Memory B cell (primary cell): ENCODE measurements at places on chromosomes 7 and 10.
A peak's percentile ranks its signal among the peaks of the same experiment; 100 is the strongest.

DNA sequence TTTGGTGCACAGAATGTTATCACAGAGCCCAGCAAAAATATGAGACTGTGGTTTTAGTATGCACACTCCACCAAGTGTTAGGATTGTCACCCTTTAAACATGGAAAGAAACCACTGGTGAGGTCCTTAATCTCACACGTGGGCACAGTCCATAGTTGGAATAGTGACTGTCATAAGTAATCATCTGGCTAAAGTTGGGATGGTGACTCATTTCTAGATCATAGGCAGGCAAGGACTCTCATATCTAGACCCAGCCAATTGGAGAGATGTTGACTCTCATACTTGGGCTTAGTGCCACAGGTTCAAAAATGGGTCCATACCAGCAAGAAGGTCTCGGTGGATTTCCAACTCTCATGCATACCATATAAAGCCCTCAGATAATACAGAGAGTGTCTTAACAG lies 39.6 kb upstream of the ZNF680 start:
- no peak for DNase-seq
- no peak overlapping the region for H3K4me3 ChIP-seq
- H3K4me1 ChIP-seq = no peaks in the 10 kb centered on the region
- H3K36me3 ChIP-seq = no peaks in the 10 kb centered on the region

DNA sequence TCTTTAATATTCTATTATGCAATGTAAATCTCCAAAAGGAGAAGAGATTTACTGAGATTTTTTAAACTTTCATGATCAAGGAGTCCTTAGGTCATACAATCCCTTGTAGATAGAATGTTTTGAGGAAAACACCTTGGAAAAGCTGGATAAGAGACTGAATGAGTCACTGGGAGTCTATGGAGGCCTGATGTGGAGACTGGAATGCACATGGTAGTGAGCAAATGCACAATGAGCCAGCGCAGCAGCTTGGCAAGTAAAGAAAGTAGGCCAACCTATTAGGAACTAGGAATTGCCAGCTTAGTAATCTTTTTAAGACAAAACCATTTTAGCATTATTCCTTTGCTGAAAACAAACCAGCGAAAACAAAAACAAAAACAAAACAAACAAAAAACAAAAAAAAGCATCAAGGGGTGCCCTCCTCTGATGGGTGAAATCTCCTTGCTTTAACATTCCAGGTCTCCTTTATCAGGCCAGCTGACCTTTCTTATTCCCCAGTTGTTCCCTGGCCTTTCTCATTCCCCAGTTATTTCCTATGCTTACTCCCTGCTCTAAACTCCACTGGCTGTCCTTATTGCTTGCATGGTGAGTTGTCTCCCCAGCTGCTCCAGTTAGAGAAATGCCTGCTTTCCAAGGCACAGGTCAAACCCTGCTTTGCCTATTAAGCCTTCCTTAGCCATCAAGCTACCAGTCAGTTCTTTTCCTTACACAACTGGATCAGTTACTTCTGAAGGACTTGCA lies 135.8 kb downstream of the PLCE1 start:
- peaks cover 6% of the 10 kb centered on the region for H3K27me3 ChIP-seq
- DNase-seq = no peak
- no peak overlapping the region for H3K27ac ChIP-seq

DNA sequence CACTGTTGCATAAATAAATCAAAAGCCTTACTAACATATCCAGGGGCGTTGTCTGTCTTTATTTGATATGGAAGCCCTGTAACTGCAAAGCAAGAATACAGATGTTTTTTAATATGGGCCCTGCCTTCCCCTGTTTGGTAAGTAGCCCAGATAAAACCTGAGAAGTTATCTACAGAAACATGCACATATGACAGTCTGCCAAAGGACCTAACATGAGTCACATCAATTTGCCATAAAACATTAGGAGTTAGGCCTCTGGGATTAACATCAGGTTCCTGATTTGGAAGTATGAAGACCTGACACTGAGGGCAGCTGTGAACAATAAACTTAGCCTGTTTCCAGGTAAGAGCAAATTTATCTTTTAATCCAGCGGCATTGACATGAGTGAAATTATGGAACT lies 1588.8 kb downstream of the REEP3 start:
- H3K36me3 ChIP-seq = no peaks in the 10 kb centered on the region
- H3K27me3 ChIP-seq = no peaks in the 10 kb centered on the region
- no peak for DNase-seq
- H3K4me3 ChIP-seq = no peak overlapping the region
- no peaks in the 10 kb centered on the region for H3K4me1 ChIP-seq

DNA sequence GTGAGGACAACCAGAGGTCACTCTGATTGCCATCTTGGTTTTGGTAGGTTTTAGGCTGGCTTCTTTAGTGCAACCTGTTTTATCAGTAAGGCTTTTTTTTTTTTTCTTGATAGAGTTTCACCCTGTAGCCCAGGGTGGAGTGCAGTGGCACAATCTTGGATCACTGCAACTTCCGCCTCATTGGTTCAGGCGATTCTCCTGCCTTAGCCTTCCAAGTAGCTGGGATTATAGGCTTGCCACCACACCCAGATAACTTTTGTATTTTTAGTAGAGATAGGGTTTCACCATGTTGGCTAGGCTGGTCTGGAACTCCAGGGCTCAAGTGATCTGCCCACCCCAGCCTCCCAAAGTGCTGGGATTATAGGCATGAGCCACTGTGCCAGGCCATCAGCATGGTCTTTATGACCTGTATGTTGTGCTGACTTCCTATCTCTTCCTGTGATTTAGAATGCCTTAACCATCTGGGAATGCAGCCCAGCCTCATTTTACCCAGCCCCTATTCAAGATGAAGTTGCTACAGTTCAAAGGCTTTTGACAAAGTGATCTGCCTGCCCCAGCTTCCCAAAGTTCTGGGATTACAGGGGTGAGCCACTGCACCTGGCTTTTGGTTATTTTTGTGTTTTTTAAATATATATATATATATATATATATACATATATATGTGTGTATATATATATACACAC lies 7.0 kb upstream of the ZNF425 start:
- no peaks in the 10 kb centered on the region for H3K27me3 ChIP-seq
- no peak for DNase-seq
- H3K4me3 ChIP-seq = no peak overlapping the region
- no peak overlapping the region for H3K27ac ChIP-seq
- peaks cover 19% of the 10 kb centered on the region for H3K36me3 ChIP-seq

DNA sequence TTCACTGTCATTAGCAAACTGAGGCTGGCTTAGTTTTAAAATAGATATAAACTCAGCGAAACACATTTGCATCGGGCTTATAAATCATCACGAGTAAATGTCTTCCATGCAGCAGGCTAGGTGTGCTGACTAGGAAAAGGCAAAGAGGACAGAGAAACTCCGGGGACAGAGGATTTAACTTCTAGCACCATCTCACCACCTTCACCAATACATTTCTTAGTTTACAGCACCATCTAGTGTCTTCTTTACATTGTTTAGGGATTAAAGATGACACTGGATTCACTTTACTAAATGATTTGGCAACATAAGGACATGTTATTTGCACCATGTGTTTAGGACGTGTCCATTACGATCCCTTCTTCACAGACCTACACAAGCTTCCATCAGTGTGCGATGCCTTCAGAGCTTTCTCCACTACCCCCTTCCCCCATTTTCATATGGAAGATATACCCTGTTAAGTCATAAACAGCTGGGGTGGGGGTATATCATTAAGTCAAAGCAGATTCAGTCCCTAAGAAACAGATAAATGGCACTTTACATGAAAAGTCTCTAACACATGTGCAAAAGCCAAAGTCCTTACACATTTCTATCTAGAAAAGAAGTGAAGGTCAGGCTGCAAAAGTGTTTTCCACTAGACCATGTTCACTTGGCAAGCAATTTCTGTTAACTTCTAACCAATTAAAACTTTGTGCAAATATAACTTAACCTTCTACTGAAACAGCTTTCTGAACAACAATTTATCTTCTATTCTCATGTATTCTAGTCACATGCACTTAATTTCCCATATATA lies 103.3 kb downstream of the GRB10 start:
- peaks cover 3% of the 10 kb centered on the region for H3K27me3 ChIP-seq
- DNase-seq = no peak
- peaks cover 3% of the 10 kb centered on the region for H3K4me1 ChIP-seq
- no peak overlapping the region for H3K27ac ChIP-seq
- no peaks in the 10 kb centered on the region for H3K36me3 ChIP-seq
- H3K4me3 ChIP-seq = no peak overlapping the region

- peaks cover 4% of the 10 kb centered on the region for H3K4me1 ChIP-seq
- H3K4me3 ChIP-seq = no peak overlapping the region
- no peaks in the 10 kb centered on the region for H3K36me3 ChIP-seq
- H3K27me3 ChIP-seq = peaks cover 12% of the 10 kb centered on the region
- no peak overlapping the region for H3K27ac ChIP-seq
Measured at GRCh38 chr10:44890696-44891563, 20.2 kb upstream of the TMEM72 start.

DNA sequence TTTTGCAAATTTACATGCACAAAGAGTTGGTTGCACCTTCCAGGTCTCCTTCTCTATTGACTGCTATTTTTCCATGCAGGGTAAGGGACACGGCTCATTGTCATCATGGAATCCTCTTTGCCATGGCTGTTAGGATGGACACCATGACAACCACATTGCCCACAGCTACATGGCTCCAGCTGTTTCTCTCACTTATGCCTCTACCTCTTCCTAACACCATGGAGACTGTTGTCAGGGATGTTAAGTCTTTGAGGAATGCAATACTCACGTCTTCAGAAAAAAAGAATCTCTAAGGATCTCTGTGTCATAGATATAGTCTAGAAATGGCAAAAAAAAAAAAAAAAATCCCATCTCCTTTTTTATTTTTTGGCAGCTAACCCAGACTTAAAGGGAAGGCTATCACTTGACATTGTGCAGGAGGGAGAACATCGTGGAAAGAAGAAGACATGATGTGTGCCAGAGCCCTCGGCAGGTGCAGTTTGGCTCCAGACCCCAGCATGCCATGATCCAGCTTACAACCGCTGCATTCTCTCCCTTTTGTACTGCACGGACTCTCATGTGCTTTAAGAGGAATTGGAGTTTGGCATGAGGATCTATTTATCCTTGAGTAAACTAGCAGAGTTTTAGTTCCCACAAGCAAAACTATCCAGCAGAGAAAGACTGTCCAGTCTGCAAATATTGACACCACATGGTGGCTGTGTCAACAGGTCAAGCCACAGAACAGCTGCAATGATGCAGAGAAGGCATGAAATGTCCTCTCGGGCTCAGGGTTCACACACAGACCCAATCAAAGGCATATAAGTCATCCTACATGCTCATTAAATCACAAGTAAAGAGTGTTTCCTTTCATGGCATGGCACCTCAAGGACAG lies 70.8 kb downstream of the FRMD4A start:
- no peak overlapping the region for H3K27ac ChIP-seq
- no peaks in the 10 kb centered on the region for H3K36me3 ChIP-seq
- no peak overlapping the region for H3K4me3 ChIP-seq
- peaks cover 12% of the 10 kb centered on the region for H3K27me3 ChIP-seq
- no peaks in the 10 kb centered on the region for H3K4me1 ChIP-seq

GRCh38 chr7:98097042-98097645 lies 9.5 kb upstream of the LMTK2 start:
- DNase-seq = no peak
- H3K4me3 ChIP-seq = no peak overlapping the region
- peaks cover 1% of the 10 kb centered on the region for H3K36me3 ChIP-seq
- H3K4me1 ChIP-seq = no peaks in the 10 kb centered on the region
- peaks cover 7% of the 10 kb centered on the region for H3K27me3 ChIP-seq

DNA sequence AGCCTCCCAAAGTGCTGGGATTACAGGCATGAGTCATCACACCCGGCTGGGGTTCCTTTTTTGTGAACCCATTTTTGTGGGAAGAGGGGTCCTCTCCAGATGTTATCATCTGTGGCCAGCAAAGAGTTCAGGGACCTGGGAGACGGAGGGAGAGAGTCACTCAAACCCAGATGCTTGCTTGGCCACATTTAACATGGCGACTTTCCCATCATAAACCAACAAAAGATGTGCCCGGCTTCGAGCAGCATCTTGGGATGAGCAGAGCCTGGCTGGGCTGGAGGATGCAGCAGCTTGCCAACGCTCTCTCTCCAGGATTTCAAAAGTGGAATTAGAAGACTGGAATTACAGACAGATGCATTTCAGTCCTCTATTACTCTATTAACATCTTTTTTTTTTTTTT lies 19.1 kb upstream of the HABP2 start:
- no peak for DNase-seq
- H3K27me3 ChIP-seq = peaks cover 7% of the 10 kb centered on the region
- no peaks in the 10 kb centered on the region for H3K4me1 ChIP-seq
- H3K4me3 ChIP-seq = no peak overlapping the region
- no peaks in the 10 kb centered on the region for H3K36me3 ChIP-seq
- no peak overlapping the region for H3K27ac ChIP-seq

- H3K4me1 ChIP-seq = peaks cover 8% of the 10 kb centered on the region
- H3K27ac ChIP-seq = no peak overlapping the region
- H3K27me3 ChIP-seq = no peaks in the 10 kb centered on the region
- H3K4me3 ChIP-seq = no peak overlapping the region
- no peak for DNase-seq
Measured at GRCh38 chr7:23357190-23358093, 58.3 kb downstream of the MALSU1 start.

DNA sequence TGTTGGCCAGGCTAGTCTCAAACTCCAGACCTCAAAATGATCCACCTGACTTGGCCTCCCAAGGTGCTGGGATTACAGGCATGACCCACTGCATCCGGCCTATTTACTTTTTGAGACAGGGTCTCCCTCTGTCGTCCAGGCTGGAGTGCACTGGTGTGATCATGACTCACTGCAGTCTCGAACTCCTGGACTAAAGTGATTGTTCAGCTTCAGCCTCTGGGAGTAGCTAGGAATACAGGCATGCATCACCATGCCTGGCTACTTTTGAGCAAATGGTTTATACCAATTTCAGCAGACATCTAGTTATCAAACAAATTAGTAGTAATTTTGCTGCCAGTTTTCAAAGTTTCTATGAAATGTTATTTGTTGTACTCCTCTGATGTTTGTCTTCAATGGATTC lies 2.2 kb upstream of the WAC start:
- DNase-seq = no peak
- no peaks in the 10 kb centered on the region for H3K27me3 ChIP-seq
- peak overlapping the region; percentile 60 for H3K27ac ChIP-seq
- peaks cover 33% of the 10 kb centered on the region for H3K4me1 ChIP-seq
- H3K4me3 ChIP-seq = no peak overlapping the region
